ENCODE measurements at places on chromosomes 7 and 10.

GRCh38 chr7:158109364-158110033 lies 478.1 kb downstream of the PTPRN2 start:
- no peak for DNase-seq

DNA sequence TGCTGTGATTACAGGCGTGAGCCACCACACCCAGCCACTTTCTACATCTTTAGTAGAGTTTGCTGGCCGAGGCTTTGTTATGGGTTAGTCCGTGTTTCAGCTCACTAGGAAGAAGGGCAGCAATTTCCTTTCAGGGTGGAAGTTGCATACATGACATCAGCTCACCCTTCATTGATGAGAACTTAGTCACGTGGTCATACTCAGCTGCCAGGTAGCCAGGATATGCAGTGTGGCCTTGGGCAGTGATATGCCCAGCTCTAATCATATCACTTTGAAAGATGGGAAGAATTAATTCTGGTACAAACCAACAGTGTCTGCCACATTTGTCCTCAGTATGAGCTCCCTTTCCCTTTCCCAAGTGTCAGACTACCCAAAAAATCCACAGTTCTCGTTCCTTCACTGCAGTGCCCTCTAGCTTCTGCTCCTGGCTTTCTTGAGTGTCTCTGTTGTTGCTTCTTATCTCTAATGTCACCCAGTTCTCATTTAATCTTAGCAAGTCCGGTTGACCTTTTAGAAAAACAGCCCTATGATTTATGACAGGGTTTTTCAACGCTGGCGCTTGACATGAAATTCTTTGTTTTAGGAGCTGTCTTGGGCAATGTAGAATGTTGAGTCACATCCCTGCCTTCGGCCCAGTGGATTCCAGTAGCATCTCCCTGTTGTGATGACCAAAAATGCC lies 108.7 kb upstream of the ITGB1 start:
- no peak for DNase-seq

DNA sequence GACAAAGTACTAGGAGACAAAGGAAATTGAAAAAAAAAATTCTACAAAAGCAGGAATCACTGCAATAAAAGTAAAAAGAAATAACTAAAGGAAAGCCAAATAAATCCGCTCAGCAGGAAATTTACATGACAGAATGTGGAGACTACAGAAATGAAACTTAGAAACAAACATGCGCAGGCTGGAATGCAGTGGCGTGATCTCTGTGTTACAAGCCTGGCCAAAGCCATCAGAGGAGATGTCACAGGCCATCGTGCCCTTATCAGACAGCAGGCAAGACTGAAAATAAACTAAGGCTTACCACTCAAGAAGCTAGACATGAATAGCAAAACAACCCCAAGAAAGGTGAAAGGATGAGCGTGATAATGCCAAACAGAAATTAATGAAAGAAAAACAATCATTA lies 6.3 kb upstream of the CAMK2B start:
- no peak for DNase-seq

- no peak for DNase-seq
Measured at GRCh38 chr7:19587291-19587690, 121.5 kb downstream of the POLR1F start.

GRCh38 chr10:43814663-43815062 lies 166.0 kb upstream of the ZNF32 start:
- no peak for DNase-seq

GRCh38 chr7:41816111-41816510 lies 113.2 kb upstream of the INHBA start:
- DNase-seq = no peak

- DNase-seq = no peak
Measured at GRCh38 chr7:158353606-158354570, 233.7 kb downstream of the PTPRN2 start.

DNA sequence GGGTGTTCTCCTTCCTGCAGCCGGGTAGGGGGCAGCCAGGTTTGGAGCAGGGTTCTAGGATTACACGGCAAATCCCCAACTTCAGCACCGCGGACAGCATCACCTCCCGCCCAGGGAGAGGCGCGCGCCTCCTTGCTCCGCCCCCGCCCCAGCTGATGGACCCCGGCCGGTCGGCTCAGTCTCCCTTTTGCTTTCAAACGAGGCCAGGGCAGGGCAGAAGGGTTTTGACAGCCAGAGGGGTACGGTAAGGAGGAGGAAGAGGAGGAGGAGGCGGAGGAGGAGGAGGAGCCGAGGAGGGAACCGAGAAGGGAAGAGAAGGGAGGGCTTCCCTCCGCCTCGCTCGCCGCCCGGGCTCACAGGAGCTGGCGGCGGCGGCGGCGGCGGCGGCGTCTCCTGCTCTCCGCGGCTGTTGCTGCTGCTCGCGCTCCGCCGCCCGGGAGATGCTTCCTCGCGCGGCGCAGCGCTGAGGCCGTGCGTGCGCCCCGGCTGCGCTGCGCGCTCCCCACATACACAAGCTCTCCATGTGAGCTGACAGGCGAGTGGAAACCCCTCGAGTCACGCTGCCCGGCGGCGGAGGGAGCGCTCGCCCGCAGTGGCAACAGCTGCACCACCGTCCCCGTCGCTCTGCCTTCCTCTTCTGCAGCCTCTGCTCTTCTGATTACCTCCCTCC lies 615 bp upstream of the CNTNAP2 start:
- no peak for DNase-seq

DNA sequence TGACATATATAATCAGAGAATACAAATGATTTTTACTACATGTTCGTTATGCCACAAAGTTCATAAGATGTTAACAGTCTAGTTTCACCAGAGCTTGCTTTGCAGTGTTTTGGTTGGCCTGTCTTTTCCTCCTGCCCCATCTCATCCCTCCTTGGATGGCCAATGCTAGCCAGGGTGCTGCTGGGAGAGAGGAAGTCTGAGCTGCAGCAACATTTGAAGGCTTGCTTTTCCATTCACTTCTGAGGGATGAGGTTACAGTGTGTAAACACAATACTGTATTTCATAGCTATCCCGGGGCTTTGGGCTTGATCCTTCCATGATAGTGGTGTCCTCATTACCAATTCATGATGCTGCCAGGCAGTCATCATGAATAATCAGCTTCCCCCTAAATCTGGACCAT lies 170.5 kb downstream of the RAB11FIP2 start:
- no peak for DNase-seq

GRCh38 chr10:3236644-3237404 lies 64.2 kb upstream of the PITRM1 start:
- no peak for DNase-seq

GRCh38 chr10:128277267-128277840 lies 151.1 kb upstream of the MKI67 start:
- DNase-seq = no peak

GRCh38 chr7:714251-714671 lies 12.2 kb upstream of the DNAAF5 start:
- DNase-seq = no peak

GRCh38 chr10:97543025-97543546 lies 29.5 kb upstream of the ANKRD2 start:
- DNase-seq = no peak

GRCh38 chr10:89644691-89644966 lies 413 bp downstream of the PANK1 start:
- DNase-seq = no peak

GRCh38 chr10:128727114-128727513 lies 600.9 kb upstream of the MKI67 start:
- DNase-seq = no peak

DNA sequence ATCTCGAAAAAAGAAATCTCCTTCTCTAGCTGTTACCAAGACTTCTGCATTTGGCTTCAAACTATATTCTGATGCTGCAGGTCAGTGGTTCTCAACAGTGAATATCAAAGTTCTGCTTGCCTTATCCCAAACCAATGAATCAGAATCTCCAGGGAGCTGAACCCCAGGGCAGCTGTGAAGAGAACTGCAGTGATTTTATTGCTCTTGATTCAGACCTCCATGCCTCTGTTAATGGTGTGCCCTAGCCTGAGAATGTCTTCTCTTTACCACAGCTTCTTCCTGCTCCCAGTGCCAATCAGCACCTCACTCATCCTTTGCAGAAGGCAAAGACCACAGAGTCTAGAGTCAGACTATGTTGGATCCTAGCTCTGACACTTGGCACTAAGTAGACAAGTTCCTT lies 46.2 kb upstream of the MRLN start:
- no peak for DNase-seq

GRCh38 chr7:110647266-110647665 lies 443.7 kb upstream of the LRRN3 start:
- no peak for DNase-seq

- DNase-seq = no peak
Measured at GRCh38 chr7:121214657-121215056, 114.1 kb upstream of the WNT16 start.

DNA sequence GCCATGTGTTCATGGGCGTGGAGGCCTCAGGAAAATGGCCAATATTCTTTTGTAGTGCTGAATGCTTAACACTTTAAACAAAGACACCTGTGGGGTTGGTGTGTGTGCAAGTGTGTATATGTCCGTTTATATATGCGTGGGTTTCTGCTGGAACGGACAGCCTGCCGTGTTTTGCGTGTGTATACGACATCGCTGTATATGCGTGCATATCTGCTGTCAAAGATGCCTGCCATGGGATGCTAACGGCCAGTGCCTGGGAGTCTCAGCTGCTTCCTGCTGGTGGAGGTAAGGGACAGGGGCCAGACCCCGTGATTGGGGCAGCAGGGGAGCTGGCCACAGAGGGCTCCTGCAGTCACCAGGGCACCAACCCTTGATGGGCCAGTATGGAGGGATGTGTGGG lies 216.3 kb upstream of the SHH start:
- no peak for DNase-seq

GRCh38 chr10:89347701-89348457 lies 20.1 kb downstream of the IFIT3 start:
- no peak for DNase-seq

DNA sequence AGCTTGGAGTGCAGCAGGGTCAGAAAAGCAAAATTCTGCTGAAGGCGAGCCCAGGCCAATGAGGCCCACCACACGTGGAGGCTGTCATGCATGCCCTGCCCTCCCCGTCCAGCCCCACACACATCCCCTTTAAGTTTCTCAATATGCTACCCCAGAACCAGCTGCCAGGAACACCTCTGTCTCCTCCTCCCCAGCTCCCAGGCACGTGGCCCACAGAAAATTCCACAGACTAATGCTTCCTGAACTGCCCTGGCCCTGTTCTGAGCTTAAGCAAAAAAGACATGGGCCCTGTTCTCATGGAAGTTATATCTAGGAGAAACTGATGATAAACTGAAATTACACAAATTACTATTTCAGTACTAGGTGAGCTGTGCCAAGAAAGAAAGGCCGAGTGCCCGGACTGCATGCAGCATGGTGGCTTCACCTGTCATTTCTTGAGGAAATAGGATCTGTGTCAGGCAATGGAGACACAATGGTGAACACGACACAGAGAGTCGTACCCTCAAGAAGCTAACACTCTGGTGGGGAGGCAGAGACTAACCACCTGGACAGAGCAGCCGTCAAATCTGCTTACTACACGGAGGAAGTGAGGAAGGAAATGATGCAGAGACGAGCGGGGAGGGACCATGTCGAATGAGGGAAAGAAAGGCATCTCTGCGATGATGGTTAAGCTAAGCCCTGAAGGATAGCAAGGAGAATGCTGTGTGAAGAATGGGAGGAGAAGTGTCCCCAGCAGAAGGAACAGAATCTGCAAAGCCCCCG lies 44.5 kb downstream of the PODXL start:
- no peak for DNase-seq

DNA sequence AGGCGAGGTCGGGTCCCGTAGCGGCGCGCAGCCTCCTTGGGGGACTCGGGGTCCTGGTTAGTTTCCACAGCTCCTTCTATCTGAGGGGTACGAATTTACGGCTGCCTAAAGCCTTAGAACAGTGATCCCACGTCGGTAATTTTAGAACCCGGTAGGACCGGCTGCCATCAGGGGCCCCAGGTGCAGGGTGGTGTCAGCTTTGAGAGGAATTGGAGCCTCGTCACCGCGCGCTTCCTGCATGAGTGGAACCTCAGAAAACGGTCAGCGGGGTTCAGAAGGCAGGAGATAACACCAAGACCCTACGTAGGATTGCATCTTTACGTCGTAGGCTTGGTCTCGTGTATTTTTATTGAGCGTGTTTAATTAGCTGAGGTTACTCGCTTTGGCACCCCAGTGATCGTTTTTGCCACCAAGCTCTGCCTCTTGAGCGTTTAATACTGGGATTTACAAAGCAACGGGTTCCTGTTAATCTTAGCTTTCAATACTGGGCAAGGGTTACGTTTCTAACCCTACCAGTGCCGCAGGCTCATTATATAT lies 443 bp downstream of the RNF32 start:
- peak; percentile 91 for DNase-seq

DNA sequence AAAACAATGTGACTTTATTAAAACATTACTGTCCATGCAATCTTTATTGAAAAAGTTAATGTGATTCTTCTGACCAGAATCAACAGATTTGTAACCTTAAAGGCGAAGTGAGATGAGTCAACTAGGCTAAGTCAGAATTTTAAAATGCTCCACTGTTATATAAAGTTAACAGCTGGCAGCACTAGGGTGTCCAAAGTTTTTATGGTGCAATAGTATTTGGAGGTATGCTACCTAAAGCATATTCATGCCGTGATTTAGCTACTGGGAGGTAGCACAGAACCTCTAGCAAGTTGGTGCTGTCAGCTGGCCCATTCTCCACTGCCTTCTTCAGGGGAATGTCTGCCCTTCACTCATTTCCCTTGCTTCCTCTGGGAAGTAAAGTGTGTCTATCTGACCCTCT lies 126.7 kb downstream of the RAPGEF5 start:
- DNase-seq = no peak

- DNase-seq = no peak
Measured at GRCh38 chr10:27030060-27030459, 70.2 kb downstream of the ANKRD26 start.

DNA sequence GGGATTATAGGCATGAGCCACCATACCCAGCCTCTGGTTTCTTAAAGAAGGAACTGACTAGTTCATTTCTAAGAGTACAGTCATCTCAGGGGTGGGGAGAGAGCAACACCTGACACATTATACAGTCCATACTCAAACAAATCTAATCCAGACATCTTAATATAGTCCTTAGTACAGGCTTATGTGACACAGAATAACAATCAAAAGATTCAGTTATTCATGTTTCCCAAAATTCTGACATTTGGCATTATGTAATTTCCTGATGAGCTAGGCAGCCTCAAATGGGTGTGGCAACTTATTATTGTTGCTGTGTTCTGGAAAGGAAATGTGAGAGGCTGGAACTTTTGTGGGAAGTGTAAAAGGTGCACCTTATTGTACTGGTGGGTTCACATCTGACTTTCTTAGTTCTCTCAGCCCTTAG lies 116.3 kb downstream of the WDFY4 start:
- no peak for DNase-seq

- no peak for DNase-seq
Measured at GRCh38 chr10:8533462-8533861, 479.0 kb downstream of the GATA3 start.

DNA sequence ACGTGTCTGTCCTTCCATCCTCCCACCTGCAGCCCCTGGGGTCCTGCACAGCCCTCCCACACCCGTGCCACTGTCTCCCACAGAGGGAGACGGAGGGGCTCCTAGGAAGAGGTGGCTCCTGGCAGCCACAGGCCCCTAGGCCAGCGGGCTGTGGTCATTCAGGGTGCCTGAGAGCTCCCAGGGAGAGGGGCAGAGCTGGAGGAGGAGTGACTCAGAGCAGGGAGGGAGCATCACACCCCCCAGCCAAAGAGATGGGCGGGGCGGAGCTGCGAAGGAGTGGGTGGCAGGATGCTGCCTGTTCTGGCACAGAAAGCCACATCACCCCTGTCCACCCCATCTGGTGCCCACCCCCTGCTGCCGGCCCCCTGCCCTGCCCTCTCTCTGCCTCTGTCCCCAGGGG lies 50.5 kb downstream of the STK32C start:
- DNase-seq = no peak

Data from T-helper 2 cell (primary cell).